Stimulated activated CD4-positive, alpha-beta T cell treated with anti-CD3 and anti-CD28 coated beads, Interleukin-4, amount 100 ng/mL, for 1 hour (primary cell): ENCODE measurements at places on chromosomes 7 and 10.

GRCh38 chr10:117002206-117002605, 2.8 kb downstream of the SHTN1 start:
- no peak for DNase-seq

DNA sequence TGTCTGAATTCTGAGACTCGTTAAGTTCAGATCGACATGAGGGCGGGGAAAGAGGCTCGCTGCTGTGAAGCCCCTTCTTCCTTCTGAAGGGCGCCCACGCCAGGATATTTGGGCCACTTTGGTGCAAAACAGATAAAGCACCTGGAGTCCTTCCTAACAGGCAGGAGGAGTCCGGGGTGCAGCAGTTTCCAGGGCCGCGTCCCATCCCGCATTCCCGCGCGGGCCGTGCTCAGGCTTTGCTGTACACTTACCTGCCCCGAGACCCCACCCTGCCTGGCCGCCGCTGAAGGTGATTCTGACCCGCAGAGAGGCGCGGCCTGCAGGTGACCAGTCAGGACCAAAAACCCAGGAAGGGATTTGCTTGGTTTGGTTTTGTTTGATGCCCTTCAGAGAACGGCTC, 454.6 kb downstream of the PTPRN2 start:
- no peak for DNase-seq

DNA sequence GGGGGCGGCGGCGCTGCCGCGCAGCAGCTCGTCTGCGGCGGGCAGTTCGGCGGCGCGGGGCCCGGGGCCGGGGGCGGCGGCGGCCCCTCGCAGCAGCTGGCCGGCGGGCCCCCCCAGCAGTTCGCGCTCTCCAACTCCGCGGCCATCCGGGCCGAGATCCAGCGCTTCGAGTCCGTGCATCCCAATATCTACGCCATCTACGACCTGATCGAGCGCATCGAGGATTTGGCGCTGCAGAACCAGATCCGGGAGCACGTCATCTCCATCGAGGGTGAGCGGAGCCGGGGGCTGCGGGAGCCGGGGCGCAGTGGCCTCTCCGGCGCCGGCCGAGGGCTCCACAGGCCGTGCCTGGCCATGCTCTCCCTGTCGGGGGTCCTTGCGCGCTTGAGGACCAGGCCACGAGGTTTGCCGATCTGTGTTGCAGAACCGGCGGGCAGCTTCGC, 548 bp downstream of the AGAP3 start:
- DNase-seq, result peak; percentile 34

DNA sequence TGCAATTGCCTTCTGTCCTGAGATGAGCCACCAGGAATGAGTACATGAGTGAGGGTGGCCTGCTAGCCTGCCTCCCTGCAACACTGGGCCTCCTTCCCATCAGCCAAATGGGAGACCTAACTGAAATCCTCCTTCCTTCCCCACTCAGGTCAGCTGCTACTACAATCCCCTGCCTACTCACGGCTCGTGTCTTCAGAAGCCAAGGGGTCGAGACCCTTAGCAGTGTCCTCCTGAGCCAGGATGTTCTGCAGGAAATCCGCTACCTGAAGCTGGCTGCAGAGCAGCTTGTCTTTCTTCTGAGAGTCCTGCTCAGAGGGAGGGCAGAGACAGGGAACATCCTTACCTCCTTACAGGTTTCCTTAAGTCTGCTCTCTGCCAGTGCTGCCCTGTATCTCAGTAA, 1.2 kb downstream of the ZWINT start:
- DNase-seq, result no peak

GRCh38 chr7:154380771-154381170, 328.6 kb downstream of the DPP6 start:
- DNase-seq, result no peak

GRCh38 chr7:90178679-90179278, 24.5 kb downstream of the STEAP1 start:
- DNase-seq, result no peak

DNA sequence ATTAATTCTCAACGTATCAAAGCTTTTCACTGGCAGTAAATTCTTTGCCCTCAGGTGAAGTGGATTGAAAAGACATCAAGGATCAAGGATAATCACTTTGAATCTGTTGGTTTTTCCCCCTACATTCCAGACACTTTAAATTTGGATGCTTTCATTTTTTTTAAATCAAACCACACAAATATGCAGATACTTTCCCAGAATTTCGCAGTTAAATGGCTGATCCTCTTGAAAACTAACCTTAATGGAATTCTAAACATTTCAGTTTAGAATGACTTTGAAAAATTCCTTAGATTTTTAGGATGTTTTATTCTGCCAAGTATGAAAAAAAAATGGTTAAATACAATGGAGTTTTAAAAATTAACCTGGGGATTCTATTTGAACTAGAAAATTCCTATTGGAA, 325.9 kb downstream of the GFRA1 start:
- no peak for DNase-seq

GRCh38 chr7:26103596-26103995, 48.4 kb upstream of the NFE2L3 start:
- no peak for DNase-seq

DNA sequence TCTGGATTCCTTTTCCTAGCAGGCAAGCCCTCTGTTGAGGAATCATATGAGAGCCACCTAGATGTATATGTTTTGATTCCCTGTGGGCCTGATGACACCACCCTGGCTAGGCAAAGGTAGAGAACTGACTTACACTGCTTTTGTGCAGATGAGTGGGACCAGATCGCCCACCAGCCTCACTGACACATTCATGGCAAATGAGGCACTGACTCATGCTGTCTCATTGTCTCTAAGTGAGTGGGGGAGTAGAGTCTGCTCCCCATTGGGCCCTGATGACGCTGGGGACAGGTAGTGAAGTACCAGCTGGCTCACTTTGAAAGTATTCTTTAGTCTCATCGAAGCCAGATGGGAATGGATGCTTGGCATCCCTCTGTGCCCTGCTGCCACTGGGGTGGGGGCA, 326.3 kb downstream of the ABCA13 start:
- no peak for DNase-seq

DNA sequence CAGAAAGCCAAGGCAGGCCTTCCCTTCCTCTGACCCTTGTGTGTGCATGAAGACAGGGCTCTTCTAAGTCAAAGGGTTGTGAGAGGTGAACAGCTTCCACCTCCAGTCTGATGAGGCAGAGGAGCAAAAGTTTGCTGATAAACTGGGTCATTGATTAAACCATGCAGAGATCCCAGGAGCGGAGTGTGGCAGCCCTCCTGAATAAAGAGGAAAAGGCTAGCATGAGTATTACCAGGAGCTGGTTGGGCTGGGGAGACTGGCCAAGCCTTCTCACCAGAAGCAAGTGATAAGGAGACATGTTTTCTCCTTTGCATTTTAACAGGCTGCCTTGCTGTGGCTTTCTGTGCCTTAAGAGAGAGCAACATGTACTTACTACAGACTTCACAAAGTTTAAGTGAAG, 10.2 kb downstream of the LMOD2 start:
- no peak for DNase-seq

GRCh38 chr7:13179011-13179582, 491.7 kb downstream of the ARL4A start:
- no peak for DNase-seq

DNA sequence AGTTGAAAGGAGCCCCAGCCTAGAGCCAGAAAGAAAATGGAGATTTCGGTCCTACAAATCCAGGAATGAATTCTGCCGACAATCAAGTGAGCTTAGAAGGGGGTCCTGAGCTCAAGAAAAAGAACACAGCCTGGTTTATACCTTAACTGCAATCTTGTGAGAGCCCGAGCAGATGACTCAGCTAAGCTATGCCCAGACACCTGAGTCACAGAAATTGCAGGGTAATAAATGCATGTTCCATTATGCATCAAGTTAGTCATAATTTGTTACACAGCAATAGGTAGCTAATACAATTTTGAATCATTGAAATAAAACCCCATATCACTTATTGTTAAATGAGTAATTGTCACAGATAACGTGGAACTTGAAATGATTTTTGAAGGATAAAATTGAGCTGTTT, 111.8 kb upstream of the FOXP2 start:
- DNase-seq, result no peak

DNA sequence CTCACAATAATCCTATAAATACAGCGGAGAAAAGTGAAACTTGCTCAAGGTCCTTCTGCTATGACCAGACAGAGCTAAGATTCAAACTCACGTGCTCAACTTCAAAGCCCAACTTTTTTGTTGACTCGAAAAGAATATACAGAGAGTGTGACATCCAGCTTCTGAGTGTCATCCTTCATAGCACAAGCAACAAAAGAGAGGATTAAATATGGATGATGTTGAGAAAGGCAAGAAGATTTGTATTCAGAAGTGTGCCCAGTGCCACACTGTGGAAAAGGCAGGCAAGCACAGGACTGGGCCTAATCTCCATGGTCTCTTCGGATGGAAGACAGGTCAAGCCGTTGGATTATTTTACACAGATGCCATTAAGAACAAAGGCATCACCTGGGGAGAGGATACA, 2.1 kb upstream of the FAM3C start:
- no peak for DNase-seq

DNA sequence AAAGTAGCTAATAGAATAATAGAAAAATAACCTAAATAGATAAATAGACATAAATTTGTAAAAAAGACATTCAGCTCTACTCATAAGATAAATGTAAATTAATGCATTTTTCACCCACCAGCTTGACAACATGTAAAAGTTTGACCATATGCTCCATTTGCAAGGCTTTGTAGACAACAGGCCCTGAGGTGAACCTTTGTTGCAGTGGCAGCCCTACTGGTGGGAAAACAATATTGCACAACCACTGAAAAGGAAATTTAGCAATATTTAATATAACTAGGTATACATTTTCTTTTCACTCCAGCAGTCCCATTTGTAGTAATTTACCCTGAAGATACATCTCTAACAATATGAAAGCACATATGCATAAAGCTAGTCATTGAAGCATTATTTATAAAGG, 39.0 kb upstream of the ADRA2A start:
- no peak for DNase-seq

DNA sequence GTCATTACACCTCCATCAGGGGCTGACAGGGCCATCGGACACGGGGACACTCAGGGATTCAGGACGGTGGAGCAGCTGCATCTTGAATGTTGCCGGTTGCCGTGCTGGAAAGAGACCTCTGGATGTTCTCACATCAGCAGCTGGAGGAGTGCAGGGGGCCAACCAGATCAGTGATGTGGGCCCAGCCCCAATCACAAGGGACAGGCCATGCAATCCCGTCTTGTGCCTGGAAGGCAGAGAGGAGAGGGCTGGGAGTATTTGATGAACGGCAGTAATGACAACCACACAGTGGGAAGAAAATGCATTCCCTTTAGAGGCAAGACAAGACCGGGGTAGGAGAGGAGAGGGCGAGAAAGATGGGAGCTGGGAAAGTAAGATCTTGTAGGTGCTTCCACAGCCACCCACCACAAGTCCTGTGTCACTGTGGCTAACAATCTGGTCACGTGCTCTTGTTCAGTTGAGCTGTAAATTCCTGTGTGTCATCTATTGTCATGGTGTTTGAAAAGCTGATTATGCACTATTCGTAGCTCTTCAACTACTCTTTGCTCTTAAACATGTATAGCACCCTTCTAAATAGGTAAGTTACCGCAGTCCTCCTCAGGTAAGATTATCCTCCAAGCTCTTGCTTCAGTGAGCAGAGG, 85.9 kb upstream of the LEP start:
- DNase-seq, result no peak

DNA sequence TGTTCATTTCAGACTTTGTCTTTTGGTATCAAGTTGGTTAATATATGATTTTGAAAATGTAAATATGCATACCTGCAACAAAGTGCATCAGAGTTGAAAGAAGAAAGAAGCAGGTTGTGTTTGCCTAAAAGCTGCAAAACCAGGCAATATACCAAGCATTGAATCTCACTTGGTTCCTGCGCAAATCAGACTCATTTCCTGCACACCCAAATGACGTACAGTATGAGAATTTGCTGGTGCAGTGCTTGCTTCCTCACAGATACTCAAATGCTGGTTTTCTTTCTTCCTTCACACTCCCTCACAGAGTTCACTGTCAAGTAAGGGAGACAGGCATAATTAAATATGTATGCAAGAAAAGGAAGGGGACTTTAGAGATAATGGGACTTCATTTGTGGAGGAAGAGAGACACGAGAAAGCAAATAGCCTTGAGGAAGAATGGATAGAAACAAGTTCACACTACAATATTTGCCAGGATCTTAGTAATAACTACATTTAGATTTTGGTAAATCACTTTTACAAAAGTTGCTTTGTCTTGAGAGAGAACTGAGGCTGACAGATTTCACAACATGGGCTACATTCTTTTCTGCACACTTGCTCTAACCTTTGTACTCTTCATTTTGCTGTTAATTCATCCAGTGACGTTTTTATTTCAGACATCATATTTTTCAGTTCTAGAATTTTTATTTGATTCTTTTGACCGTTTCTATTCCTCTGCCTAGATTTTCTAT, 56.9 kb upstream of the AOAH start:
- DNase-seq, result no peak

DNA sequence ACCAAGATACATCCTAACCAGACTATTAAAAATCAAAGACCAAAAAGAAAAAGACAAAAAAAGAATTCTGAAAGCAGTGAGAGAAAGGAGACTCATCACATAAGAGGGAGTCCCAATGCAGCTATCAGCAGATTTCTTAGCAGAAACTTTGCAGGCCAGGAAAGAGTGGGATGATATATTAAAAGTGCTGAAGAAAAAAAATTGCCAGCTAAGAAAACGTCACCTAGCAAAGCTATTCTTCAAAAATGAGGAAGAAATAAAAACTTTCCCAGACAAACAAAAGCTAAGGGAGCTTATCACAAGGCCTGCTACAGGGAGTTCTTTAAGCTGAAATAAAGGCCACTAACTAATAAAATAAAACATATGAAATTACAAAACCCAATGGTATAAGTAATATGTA, 40.5 kb upstream of the CDK6 start:
- DNase-seq, result no peak

- no peak for DNase-seq
Measured at GRCh38 chr10:96949039-96949683, 117.1 kb downstream of the LCOR start.

DNA sequence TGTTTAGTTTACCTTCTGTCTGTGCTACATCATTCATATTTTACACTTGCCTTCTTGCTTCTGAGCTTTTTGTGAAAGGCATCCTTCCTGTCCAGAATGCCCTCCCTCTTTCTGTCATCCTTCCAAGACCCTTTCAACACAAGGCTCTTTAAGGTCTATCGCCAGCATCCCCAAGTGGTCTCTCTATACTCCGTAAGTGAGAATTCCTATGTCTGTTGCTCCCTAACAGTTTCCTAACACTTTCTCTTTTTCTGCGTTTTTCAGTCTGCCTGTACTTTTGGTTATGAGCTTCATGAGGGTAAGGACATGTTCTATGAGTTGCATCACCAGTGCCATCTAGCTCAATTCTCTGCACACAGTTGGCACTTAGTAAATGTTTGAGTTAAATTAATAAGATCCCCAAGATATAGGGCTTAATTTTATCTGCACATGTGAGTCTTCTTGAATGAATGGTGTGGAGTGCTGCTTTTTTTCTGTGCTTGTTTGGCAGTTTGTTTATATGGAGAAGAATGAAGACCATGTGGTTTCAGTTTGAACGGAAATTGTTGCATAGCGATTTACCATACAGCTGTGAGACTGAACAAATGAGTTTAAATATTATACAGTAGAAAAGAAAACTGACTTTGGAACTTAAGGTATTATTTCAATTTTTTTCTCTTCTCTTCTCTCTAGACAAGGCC, 29.4 kb downstream of the RABGEF1 start:
- no peak for DNase-seq

- DNase-seq, result no peak
Measured at GRCh38 chr7:139660317-139661042, 117.3 kb downstream of the HIPK2 start.
